D721Med (cell line): ENCODE measurements at places on chromosomes 2 and 18.

- DNase-seq: no peak
Measured at GRCh38 chr18:13186687-13187086, 31.9 kb upstream of the LDLRAD4 start.

DNA sequence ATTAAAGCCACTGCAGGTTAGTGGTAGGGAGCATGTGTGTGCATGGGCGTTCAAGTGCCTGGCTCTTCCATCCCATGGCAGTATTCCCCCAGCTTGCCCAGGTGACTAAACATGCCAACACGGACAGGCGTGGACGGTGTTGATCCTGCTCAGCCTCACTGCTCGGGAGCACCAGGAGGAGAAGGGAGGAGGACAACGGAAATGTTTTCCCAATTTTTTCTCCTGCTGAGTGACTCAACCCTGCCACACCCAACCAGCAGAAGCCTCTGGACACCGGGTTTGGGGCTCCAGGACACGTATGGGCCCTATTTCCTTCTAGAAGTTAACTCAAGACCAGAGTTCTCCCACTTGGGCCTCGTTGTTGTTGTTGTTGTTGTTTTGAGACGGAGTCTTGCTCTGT lies 139.1 kb downstream of the CYP26B1 start:
- DNase-seq: no peak

DNA sequence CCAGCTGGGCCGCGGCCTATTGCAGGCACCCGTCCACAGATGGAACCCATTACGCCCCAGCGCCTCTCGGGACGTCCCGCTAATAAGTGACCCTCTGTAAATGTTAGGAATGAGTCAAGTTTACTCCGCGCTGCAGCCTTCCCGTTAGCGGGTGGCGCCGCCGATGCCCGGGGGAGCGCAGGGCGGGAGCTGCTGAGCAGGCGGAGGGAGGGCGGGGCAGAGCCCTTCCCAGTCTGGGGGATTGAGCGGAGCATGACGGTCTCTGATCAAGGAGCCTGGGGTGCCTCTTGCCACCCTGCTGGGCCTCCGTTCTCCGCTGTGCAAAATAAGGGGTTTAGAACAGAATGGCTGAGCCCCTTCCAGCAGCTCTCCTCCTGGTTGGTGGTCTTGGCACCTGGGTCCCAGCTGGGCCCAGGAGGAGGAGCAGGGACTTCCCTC lies 10.5 kb downstream of the CROCC2 start:
- peak; percentile 91 for DNase-seq

DNA sequence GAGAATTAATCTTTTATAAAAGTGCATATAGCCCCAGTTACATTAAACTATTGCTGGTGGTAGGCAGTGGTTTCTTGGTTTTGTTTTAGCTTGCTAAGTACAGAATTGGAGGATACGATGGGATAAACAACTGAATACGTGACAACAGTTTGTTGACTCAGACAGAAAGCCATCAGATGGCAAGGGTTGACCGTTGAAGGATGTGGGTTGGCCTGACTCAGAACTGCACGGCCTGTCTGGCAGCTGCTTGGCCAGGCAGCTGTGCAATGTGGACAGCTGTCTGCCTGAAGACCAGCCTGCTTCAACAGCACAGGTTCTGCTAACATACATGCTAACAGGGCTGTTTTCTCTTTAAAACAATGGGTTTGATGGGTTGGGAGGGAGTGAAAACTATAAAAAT lies 46.6 kb downstream of the PRKRA start:
- DNase-seq: no peak

DNA sequence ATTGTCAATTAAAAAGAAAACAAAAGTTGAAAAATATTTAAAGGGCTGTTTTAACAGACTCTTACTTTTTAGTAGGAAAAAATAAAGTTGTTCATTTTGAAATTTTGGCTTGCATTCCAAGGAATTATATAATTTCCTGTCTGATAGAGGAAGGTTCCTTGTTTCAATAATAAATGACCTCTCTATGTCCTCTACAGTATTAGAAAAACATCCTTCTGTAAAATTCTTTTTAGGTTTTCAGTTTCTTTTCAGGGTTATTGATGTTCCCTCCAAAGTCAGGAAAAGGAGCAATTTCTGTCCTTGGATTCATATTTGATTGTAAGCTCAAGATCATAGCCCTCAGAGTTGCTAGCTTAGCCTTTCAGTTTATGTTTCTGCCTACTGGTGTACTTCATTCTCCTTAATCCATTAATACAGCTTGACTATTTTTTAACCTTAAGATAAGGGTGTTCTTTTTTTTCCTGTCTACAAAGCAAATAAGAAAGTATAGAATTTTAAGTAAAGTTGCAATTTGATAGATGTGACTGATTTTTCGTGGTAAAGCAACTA lies 125.2 kb upstream of the COL3A1 start:
- no peak for DNase-seq

- DNase-seq: peak; percentile 40
Measured at GRCh38 chr2:88187038-88187676, 17.0 kb downstream of the THNSL2 start.

- DNase-seq: no peak
Measured at GRCh38 chr2:191463790-191464189, 214.1 kb upstream of the NABP1 start.

GRCh38 chr2:227890495-227891079 lies 19.2 kb downstream of the DAW1 start:
- no peak for DNase-seq

GRCh38 chr2:158276619-158277471 lies 175.2 kb downstream of the UPP2 start:
- no peak for DNase-seq

- DNase-seq: no peak
Measured at GRCh38 chr2:129801575-129801974, 177.9 kb upstream of the RAB6C start.

DNA sequence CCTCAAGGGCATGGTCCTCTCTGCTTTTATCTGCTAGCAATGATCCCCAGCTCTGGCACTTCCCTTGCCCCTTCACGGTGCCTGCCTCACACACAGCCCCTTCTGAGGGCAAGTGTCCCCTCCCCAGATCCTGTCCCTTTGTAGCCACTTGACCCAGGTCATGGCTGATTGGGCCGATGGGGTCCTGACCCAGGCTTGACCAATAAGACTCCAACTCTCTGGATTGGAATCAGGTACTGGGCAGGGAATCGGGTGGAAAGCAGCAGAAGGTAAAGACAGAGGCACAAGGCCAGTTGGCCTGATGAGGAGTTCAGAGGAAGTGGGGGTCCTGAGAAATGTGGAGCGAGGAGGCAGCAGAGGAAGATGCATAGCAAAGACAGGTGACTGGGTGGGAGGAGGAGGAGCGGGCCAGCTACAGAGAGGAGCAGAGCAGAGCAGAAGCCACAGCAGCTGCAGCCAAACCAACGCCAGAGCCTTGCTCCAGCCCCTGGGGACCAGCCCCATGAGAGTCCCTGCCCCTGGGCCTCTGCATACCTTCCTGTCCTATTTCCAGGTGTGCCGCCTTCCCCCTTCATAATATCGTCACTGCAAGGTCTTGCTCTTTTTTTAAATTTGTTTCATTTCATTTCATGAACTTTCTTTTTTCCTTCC lies 39.1 kb downstream of the CAPN13 start:
- DNase-seq: no peak

GRCh38 chr2:143440411-143441012 lies 311.3 kb downstream of the ARHGAP15 start:
- DNase-seq: no peak

- no peak for DNase-seq
Measured at GRCh38 chr2:239673641-239674040, 272.8 kb upstream of the HDAC4 start.

DNA sequence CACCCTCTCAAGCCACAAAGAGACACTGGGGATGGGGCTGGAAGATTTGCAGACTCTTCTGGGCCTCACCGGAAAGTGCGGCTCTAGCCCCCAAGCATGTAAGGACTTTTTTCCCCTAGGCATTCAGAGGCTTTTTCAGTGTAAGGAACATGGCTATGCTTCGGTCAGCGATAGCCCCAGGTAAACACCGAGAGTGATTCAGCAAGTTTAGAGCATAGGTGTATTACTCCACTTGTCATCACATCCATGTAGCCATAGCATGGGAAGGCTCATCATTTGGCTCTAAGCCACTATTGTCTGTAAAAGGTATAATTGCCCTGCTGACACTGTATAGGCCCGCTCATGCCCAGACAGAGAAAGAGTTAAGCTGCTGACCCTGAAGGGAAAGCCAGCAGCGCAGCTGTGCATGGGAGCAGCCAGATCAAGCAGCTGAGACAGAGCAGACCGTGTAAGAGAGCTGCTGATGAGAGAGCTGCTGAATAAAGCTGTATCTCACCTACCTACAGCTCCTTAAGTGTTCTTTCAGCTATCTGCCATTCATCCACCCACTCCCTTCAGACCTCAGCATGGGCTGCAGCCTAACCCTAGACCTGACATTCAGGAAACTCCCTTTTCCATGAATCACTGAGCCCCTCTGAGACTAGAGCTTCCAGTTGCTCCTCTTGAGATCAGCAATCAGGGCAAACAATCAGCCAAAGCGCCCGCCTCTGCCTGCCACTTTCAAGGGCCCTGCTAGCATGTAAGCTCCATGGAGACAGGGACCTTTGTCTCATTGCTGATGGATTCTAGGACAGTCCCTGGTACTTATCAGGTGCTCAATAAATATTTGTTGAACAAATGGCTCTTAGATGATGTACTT lies 25.5 kb downstream of the LGALSL start:
- DNase-seq: no peak

- no peak for DNase-seq
Measured at GRCh38 chr2:180716186-180717180, 263.9 kb upstream of the UBE2E3 start.

DNA sequence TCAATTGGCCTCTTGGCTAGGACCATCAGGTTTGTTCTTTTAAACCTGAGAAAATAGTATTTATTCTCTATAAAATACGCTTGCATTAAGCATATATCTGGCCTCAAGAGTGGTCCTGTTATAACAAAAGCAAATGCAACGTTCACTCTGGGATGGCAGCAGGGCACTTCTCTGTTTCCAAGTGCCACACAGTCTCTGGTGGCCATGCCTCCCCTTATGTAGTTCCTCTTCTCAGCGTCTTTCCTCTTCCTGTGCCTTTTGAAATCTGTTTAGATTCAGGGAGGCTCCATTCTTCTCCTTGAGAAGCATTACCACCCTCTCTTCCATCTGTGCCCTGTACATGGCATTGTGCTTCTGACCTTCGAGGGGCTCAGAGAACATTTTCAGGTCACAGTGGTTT lies 51.9 kb downstream of the TSHZ1 start:
- DNase-seq: no peak

DNA sequence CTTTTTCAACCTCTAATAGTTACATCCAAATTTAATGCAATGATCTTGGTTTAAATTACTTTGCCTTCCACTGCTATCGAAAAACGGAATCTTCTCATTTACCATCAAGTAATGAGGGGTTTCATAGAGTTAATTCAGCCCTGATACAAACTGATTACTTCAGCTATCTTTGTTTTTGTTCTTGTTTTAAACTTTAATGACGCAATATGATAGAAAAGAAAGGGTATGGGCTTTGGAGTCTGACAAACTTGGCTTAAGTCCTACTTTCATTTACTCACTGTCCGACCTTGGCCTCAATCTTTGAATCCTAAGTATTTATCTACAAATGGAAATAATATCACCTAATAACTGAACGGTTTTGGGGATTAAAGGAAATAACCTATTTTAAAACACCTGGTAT lies 16.1 kb downstream of the ADAM17 start:
- no peak for DNase-seq

GRCh38 chr2:237156031-237156856 lies 70.6 kb downstream of the COPS8 start:
- no peak for DNase-seq

GRCh38 chr2:3288470-3289170 lies 89.0 kb downstream of the EIPR1 start:
- no peak for DNase-seq

GRCh38 chr2:9842487-9843228 lies 616 bp upstream of the TAF1B start:
- no peak for DNase-seq

GRCh38 chr2:218870984-218871344 lies 9.7 kb upstream of the WNT10A start:
- no peak for DNase-seq

- no peak for DNase-seq
Measured at GRCh38 chr2:67489396-67489795, 92.3 kb downstream of the ETAA1 start.

GRCh38 chr2:64179582-64180321 lies 35.5 kb upstream of the PELI1 start:
- DNase-seq: no peak

- no peak for DNase-seq
Measured at GRCh38 chr2:179560257-179560735, 295.7 kb upstream of the SESTD1 start.

GRCh38 chr18:13101659-13102197 lies 110.6 kb downstream of the CEP192 start:
- DNase-seq: no peak

GRCh38 chr2:74576863-74577229 lies 22.3 kb downstream of the DOK1 start:
- no peak for DNase-seq

DNA sequence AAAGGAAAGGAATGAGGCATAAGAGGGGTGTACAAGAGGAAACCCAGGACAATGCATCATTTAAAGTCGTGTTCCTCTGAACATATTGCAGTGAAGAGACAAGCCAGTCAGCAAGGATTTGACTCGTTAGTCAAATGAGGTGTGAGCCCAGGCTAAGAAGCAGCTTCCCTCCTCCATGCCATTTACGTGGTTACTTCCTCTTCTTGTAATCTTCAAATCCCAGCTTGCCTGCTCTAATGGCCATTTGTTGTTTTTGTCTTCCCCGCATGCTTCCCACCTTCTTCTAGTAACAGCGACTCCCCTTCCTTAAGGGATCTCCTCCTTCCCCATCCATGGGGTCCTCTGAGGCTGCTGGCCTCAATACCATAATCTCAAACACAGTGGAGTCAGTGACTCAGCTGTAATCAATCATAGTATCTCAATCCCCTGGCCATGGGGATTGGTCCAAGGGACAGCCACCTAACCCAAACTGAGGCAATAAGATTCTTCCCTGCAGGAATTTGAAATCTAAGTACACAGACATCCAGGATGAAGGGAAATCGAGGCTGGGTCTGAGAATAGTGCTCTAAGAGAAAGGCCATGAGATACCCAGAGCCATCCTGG lies 37.6 kb downstream of the SLC14A1 start:
- DNase-seq: no peak

GRCh38 chr2:168944065-168944464 lies 43.0 kb downstream of the G6PC2 start:
- no peak for DNase-seq
